ENCODE measurements at places on chromosomes 3 and 15.

DNA sequence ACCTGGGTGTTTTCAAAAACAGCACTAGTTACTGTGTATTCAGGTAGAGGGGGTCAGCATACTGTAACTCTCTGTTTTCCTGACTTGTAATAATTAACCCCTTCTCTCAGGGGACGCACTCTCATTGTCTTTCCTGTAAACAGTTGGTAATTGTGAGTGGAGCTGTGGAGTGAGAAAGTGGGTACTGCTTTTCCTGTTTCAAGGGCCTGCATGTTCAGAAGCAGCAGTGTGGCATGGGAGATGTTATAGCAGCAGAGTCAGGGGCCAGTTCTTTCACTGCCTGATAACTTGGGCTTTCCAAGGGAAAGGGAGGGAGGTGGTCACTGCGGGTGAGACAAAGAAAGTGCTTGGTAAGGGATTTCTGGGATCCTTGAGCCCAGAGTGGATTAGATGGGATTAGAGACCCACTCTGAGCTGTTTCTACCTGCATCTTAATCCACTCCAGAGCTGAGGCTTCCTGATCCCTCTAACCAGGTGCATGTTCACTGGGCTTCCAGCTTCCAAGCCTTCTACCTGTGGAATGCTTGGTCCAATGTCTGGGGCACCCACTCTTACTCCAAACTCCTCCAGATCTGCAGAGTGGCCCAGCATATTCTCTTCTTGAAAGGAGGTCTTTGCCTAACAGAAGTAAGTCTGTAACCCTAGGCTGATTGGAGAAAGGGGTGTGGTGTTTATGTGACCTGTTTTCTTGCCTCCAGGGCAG lies 105.2 kb downstream of the RPLP1 start:
- no peak for DNase-seq

GRCh38 chr15:67146234-67146633 lies 80.8 kb downstream of the SMAD3 start:
- DNase-seq: no peak

DNA sequence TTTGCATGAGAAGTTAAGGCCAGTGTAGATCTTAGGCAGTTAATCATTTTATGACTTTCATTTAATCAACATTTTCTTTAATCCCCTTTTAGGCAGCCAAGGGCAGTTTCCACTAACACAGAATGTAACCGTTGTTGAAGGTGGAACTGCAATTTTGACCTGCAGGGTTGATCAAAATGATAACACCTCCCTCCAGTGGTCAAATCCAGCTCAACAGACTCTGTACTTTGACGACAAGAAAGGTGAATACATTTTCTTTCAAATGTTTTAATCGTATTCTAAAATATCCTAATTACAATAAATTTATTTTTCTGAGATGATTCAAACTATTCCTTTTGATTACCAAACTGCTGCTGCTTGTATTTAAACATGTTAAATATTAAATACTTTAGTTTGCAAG lies 843.2 kb downstream of the CADM2 start:
- DNase-seq: no peak

GRCh38 chr15:98548139-98548971 lies 100.0 kb upstream of the IGF1R start:
- no peak for DNase-seq

GRCh38 chr15:99187936-99188335 lies 61.4 kb downstream of the TTC23 start:
- DNase-seq: no peak

Measured in GDM1 (cell line).